ENCODE measurements at places on chromosomes 16 and 17. TPM values are rescaled to one million over a fixed set of nuclear protein-coding genes. Genes with fewer than 3 reads are reported as not detected.
A peak's percentile ranks its signal among the peaks of the same experiment; 100 is the strongest.

ST6GALNAC2 gene
- total RNA-seq, result 0.19 TPM

CD300C gene
- total RNA-seq, result 0.14 TPM

TBX6 gene
- total RNA-seq, result 2.3 TPM

PNMT gene
- not detected for total RNA-seq

KRTAP9-1 gene
- not detected for total RNA-seq

DPEP2 gene
- total RNA-seq, result 3.9 TPM

DNAI2 gene
- total RNA-seq, result 1.6 TPM

NACA2 gene
- not detected for total RNA-seq

MGAT5B gene
- 0.38 TPM for total RNA-seq

GRCh38 chr17:72104164-72104862 lies 16.5 kb upstream of the SOX9 start:
- no peaks in the 10 kb centered on the region for H3K4me1 ChIP-seq
- DNase-seq, result no peak
- no peak overlapping the region for H3K4me3 ChIP-seq
- peaks cover 6% of the 10 kb centered on the region for H3K27me3 ChIP-seq
- no peaks in the 10 kb centered on the region for H3K36me3 ChIP-seq

DNA sequence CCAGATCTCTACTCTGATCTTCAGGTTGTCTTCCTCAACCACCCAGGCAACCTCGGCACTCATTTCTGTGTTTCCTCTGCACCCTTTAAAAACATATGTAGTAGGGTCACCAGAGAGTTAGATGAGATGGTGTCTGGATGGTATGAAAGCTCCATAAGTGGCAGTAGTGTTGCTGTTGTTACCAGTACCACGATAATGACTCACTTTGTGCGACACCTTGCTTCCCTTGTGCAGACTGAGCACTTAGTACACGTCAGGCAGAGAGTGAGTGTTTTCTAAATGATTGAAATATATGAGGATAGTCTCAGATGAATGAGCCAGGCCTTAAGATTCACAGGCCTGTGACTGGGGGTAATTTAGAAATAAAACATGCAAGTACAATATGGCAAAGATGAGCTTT lies 188.7 kb downstream of the MAF start:
- H3K4me3 ChIP-seq, result no peak overlapping the region
- H3K27ac ChIP-seq, result peak overlapping the region; percentile 82
- peak; percentile 48 for DNase-seq
- peaks cover 38% of the 10 kb centered on the region for H3K4me1 ChIP-seq
- no peaks in the 10 kb centered on the region for H3K36me3 ChIP-seq
- H3K27me3 ChIP-seq, result no peaks in the 10 kb centered on the region

GRCh38 chr16:66701026-66701425 lies 4.5 kb upstream of the CMTM4 start:
- no peaks in the 10 kb centered on the region for H3K4me1 ChIP-seq
- no peak for DNase-seq
- H3K36me3 ChIP-seq, result no peaks in the 10 kb centered on the region
- H3K4me3 ChIP-seq, result no peak overlapping the region
- peaks cover 2% of the 10 kb centered on the region for H3K27me3 ChIP-seq

- DNase-seq, result no peak
- no peaks in the 10 kb centered on the region for H3K27me3 ChIP-seq
- no peak overlapping the region for H3K27ac ChIP-seq
- H3K4me3 ChIP-seq, result no peak overlapping the region
These were observed 14.6 kb downstream of the HSD11B2 start for GRCh38 chr16:67445441-67445912.

DNA sequence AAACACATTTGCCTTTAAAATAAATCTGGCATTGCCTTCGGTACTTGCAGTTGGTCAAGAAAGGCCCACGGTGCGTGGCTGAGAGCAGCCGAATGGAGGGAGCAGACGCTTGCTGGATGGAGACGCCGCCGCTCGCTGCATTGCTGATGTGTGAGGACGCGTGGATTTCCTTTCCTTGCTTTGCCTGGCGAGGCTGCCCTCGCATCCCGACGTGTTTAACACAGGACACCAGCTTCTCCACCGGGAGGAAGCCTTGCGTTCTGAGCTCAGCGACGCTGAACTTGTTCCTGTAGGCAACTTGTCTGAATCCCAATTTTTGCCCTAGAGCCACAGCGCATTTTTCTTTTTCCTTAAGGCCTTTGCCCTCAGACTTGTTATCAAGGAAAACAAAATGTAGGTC lies 45.8 kb downstream of the COX4I1 start:
- H3K4me3 ChIP-seq, result no peak overlapping the region
- H3K27ac ChIP-seq, result no peak overlapping the region
- H3K27me3 ChIP-seq, result peaks cover 34% of the 10 kb centered on the region
- H3K36me3 ChIP-seq, result no peaks in the 10 kb centered on the region
- no peak for DNase-seq
- peaks cover 3% of the 10 kb centered on the region for H3K4me1 ChIP-seq

- no peak for DNase-seq
- H3K4me3 ChIP-seq, result no peak overlapping the region
- H3K27ac ChIP-seq, result no peak overlapping the region
- no peaks in the 10 kb centered on the region for H3K4me1 ChIP-seq
- peaks cover 3% of the 10 kb centered on the region for H3K27me3 ChIP-seq
These were observed 255.9 kb downstream of the CEP112 start for GRCh38 chr17:65936013-65936412.

DNA sequence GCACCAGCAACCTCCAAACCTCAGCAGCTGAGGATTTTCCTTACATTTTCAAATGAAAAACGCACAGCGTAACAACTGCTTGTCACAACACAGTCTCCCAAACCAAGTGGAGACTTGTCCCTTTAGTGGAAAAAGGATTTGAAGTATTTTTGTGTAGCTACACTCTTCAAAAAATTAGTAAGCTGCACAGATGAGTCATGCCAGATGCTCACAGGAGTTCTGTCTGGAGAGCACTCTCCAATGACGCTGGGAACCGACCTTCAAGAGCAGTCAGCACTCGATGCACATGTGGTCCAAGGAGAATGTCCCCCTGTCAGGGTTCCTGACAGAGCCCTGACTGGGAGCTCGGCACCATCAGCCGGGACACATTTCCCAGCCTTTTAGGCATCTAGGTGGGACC lies 39.8 kb downstream of the MAP1LC3B start:
- H3K4me3 ChIP-seq, result no peak overlapping the region
- H3K27ac ChIP-seq, result no peak overlapping the region
- DNase-seq, result no peak
- H3K27me3 ChIP-seq, result no peaks in the 10 kb centered on the region

DNA sequence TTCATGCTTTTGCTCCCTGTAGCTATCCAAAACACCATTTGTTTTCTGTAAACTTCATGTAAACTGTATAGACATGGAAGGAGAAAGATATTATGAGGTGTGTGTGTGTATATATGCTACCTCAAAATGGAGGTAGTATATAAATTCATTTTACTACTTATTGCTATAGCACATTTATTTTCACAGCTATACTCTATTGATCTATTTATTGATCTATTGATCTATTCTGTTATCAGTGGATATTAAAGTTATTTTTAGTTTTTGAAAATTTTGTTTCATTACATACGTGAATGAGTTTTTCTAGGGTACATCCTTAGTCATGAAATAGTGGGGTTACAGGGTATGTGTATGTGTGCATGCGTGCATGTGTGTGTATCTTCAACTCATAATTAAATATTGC lies 15.5 kb downstream of the ZNRF1 start:
- peaks cover 49% of the 10 kb centered on the region for H3K4me1 ChIP-seq
- H3K27me3 ChIP-seq, result no peaks in the 10 kb centered on the region
- peak overlapping the region; percentile 23 for H3K27ac ChIP-seq
- DNase-seq, result no peak
- H3K4me3 ChIP-seq, result no peak overlapping the region
- peaks cover 1% of the 10 kb centered on the region for H3K36me3 ChIP-seq

DNA sequence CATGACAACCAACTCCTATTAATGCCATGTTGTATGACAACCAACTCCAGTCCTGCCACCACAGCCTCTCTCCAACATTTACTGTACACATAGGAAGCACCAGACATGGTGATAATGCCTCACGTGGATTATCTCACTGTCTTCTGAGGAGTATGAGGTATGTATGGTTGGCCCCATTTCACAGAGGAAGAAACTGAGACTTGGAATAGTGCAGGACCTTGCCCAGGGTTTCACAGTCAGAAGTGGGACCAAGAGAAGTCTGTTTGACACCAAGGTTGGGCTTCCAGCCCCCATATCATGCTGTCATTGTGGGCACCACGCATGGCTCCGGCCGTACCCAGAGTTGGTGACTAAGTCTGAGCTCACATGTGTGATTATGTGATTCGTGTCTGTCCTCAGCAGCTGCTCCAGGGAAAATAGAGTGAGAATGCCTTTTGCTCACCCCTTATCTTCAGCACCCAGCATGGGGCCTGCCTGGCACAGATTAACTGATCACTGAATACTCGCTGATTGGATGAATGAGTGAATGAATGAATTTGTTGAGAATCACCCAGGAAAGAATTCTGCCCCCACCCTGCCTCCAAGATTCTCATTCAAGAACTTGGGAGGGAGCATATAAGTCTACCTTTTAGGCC lies 204.1 kb upstream of the NLRP1 start:
- no peak for DNase-seq
- H3K4me3 ChIP-seq, result no peak overlapping the region
- H3K36me3 ChIP-seq, result peaks cover 5% of the 10 kb centered on the region

DNA sequence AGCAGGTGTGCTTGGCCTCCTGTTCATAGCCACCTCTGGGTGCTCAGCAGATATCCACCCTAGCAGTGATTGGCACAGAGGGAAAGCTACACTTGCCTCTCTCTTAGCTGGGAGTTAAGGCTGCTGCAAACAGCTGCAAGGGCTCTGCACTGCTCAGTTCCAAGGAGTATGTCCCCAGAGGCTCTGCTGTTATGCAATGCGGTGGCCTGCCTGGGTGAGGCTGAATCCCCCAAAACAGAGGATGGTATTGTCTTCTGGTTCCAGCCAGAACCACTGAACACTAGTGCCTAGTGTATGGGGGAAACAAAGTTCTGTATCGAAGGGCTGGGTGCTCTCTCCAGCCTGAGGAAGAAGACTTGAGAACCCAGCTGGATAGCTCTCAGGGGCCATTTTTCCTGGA lies 16.8 kb downstream of the TMEM94 start:
- no peaks in the 10 kb centered on the region for H3K4me1 ChIP-seq
- no peak for DNase-seq
- no peaks in the 10 kb centered on the region for H3K27me3 ChIP-seq
- H3K4me3 ChIP-seq, result no peak overlapping the region

- H3K36me3 ChIP-seq, result no peaks in the 10 kb centered on the region
- peaks cover 60% of the 10 kb centered on the region for H3K4me1 ChIP-seq
- DNase-seq, result peak; percentile 52
- H3K27me3 ChIP-seq, result no peaks in the 10 kb centered on the region
- H3K27ac ChIP-seq, result peak overlapping the region; percentile 32
These were observed 5.8 kb downstream of the TOM1L2 start for GRCh38 chr17:17966399-17966798.

- H3K27ac ChIP-seq, result no peak overlapping the region
- no peaks in the 10 kb centered on the region for H3K27me3 ChIP-seq
- H3K4me1 ChIP-seq, result peaks cover 34% of the 10 kb centered on the region
- H3K36me3 ChIP-seq, result peaks cover 34% of the 10 kb centered on the region
These were observed 157.4 kb downstream of the PRKCA start for GRCh38 chr17:66459811-66460270.

GRCh38 chr17:65823713-65824112 lies 262.3 kb upstream of the AXIN2 start:
- no peak overlapping the region for H3K4me3 ChIP-seq
- DNase-seq, result no peak
- H3K27me3 ChIP-seq, result peaks cover 4% of the 10 kb centered on the region
- H3K27ac ChIP-seq, result no peak overlapping the region
- H3K4me1 ChIP-seq, result no peaks in the 10 kb centered on the region
- H3K36me3 ChIP-seq, result no peaks in the 10 kb centered on the region

DNA sequence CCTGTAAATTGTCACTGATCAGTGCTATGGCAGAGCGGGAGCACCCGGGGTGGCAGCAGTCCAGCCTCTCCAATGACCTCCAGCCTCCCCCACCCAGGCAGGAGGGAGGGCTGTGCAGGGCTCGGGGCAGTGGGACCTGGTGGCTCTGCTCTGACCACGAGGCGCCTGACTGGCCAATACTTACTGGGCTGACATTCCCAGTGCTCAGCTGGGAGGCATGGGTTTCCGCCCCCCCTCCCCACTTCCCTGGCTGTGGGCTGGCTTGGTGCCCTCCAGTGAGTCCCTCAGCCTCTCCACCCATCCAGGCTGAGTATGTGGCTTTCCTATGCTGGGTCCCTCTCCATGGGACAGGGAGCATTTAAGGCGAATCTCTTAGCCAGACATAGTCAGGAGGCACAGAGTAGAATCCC lies 2.7 kb downstream of the SOCS3 start:
- H3K27me3 ChIP-seq, result no peaks in the 10 kb centered on the region
- peak overlapping the region; percentile 97 for H3K27ac ChIP-seq
- H3K4me1 ChIP-seq, result peaks cover 46% of the 10 kb centered on the region
- DNase-seq, result peak; percentile 49
- peaks cover 44% of the 10 kb centered on the region for H3K36me3 ChIP-seq

- peak overlapping the region; percentile 18 for H3K27ac ChIP-seq
- H3K4me3 ChIP-seq, result peak overlapping the region; percentile 54
- peaks cover 39% of the 10 kb centered on the region for H3K4me1 ChIP-seq
- H3K36me3 ChIP-seq, result peaks cover 42% of the 10 kb centered on the region
- no peaks in the 10 kb centered on the region for H3K27me3 ChIP-seq
- DNase-seq, result no peak
These were observed 1.3 kb upstream of the CDK5R1 start for GRCh38 chr17:32485261-32486110.

GRCh38 chr16:3295783-3296182 lies 9.4 kb downstream of the TIGD7 start:
- no peak overlapping the region for H3K27ac ChIP-seq
- peaks cover 73% of the 10 kb centered on the region for H3K36me3 ChIP-seq
- no peak overlapping the region for H3K4me3 ChIP-seq
- H3K4me1 ChIP-seq, result peaks cover 3% of the 10 kb centered on the region

DNA sequence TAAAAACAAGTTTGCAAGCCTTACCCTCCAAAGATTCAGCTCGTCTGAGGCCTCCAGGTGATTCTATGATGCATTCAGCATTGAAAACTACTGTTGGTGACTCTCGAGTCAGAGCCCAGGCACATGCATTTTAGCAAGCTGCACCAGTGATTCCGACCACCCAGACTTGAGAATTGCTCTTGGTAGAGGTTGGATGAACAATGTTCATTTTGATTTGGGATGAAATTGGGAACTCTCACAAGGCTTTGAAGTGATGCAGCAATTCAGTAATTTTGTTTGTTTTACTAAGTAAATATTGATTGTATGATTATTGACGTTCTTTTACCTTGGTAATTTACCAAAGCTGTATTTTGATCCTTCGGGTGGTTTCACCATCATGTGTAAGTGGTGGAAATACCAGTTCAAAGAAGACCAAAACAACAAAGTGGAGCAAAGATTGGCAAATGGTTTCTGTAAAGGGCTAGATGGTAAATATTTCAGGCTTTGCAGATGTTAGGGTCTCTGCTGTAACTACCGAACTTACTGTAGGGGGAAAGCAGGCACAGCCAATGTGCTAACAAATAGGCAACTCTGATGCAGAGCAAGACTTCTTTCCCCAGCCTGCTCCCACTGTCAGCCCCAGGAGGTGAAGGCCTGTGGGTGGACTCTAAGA lies 11.8 kb downstream of the ALDH3A2 start:
- H3K27ac ChIP-seq, result no peak overlapping the region
- H3K4me3 ChIP-seq, result no peak overlapping the region
- H3K4me1 ChIP-seq, result no peaks in the 10 kb centered on the region
- H3K27me3 ChIP-seq, result no peaks in the 10 kb centered on the region
